ENCODE measurements at places on chromosomes 7 and 10.

- no peak for DNase-seq
Measured at GRCh38 chr10:132788831-132789219, 2.9 kb upstream of the NKX6-2 start.

DNA sequence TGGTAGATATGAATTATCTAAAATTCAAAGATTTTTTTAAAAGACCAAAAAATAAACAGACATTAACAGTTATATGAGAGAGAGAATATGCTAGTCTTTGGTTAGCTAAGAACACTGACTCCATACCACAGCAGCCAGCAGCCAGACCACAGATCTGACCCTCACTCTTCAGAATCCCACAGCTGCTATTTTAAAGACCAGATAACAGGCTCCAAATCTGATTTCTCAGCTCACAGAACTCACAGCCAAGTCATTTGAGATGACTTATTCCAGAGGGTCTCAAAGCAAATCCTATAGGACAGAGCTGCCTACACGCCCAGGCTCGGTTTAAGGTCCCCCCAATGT is 20.4 kb downstream of the NUDCD3 start:
- no peak for DNase-seq

DNA sequence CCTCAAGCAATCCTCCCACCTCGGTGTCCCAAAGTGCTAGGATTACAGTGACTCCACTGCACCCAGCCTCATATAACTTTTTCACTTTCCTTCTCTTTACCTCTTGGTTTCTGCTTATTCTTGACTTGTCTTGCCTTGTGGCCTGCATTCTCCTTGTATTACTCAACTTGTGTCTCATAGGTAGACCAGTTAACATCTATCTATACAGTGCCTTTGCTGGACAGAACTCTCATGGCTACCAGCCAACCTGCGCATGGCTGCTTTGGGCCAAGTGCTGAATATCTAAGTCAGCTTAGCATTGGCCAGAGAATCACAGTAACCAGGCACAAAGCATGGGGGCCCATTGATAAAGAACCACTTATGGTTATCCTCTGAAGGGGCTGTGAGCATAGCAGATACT is 42.6 kb upstream of the ZNRF2 start:
- DNase-seq: no peak

GRCh38 chr10:97101166-97101940 is 84.4 kb downstream of the SLIT1 start:
- DNase-seq: no peak

GRCh38 chr7:24877790-24878311 is 102.1 kb downstream of the OSBPL3 start:
- no peak for DNase-seq

GRCh38 chr10:79209831-79210230 is 137.4 kb upstream of the PPIF start:
- no peak for DNase-seq

DNA sequence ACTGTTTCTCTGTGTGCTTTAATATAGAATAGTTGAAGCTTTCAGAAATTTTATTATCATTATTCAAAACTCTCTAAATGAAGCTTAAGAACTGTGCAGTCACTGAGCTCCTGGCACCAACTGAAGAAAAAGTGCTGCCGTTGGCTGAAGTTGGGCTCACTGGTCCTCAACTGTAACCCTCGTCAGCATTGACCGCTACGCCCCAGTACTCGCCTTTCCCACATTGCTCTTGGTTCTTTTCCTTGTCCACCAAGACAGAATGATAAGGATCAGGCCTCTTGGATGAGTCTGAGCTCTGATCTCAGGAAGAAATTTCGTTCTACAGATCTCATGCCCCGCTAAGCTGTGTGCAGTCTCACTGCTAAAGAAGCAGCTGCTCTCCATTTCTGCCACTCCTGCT is 7.9 kb upstream of the TAF3 start:
- no peak for DNase-seq

All from hepatic stellate cell (primary cell).